ENCODE measurements at places on chromosomes 13 and 19.

- no peak for DNase-seq
These were observed at the start of gene GPR183 for GRCh38 chr13:99307247-99307646. Gene GPR183 (minus strand): TSS chr13:99307399. CDS start chr13:99296145, 11,254 bp downstream.

DNA sequence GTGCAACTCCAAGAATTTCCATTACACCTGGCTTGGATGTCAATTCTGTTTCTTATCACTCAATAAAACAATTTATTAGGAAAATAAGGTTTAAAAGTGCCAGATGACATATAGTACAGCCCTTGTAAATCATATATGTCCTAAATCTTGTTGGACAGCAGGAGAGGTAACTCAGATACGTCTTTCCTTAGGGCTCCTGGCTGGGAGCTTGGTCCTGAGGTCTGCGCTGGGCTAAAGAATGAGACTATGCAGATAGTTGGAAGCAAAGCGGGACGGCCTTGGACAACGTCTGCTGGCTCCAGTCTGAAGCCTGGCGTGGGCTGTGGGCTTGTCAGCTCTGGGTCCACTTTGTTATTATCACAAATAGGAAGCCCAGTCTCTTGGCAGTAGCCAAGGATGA lies 377.0 kb downstream of the DLEU7 start:
- no peak for DNase-seq

DNA sequence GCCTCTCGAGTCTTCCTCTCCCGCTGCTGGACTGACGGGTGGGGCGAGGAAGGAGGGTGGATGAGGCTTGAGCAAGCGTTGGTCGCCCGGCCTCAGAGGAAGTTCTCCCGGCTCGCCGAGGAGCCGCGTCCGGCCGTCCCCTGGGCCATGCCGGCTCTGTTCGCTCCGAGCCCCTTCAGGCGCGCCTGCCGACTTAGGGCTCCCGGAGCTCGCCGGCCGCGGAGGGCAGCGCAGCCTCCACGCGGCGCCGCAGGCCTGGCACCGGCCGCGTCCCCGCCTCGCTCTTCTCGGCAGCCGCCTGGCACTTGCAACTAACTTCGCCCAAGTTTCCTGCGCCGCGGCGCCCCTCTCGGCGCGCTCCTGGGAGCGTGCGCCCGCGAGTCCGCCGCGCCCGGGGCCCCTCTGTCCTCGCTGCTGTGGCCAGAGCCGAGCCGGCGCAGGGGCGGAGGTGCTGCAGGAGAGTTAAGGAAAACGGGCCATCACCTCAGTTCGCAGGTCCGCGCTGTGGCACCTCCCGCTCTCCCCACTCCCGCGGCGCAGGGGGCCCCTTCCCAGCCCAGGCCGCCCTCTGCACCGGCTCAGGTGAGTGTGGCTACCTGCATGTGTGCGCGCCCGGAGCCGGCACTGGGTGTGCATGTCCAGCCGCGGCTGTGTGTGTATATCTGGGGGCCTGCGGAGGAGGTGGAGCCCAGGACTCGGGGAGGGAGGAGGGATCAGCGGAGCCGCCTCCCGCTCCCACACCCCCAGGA lies 641 bp upstream of the SOX21 start:
- DNase-seq: no peak

DNA sequence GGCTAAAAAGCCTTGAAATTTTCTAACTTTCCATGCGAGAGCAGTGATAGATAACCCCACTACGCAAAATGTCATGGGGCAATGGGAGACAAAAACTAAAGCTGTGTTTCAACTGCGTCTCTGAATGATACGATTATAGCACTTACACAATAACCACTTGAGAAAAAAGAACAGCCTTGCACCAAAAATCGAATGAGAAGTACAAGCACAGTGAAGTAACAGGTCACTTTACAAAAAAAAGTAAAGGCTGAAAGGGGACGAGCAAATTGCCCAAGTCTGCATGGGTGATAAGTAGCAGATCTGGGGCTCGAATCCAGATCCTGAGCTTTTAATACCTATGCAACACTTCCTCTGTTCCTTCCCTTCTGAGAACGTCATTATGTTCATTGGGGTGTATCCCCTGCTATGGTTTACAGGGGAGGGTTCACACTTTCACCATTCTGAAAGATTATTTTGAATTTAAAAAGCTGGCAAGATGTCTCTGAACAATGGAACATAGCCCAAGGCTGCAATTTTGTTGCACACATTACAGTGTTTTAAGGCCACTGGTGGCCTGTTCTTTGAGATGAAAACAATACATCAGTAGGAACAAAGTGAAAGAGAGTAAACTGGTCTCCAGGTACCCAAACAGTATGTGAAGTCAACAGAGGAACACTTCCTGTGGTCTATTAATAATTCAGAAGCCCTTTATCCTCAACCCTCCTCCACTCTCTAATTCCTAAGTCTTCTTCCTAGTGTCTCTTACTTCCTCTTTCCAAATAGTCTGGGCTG lies 3.2 kb downstream of the CPB2 start:
- DNase-seq: no peak

- no peak for DNase-seq
These were observed 862.3 kb downstream of the SLITRK1 start for GRCh38 chr13:83019986-83020385.

GRCh38 chr19:18745012-18745735 lies 45.9 kb downstream of the COMP start:
- no peak for DNase-seq

GRCh38 chr19:37975071-37975470 lies 68.1 kb downstream of the SIPA1L3 start:
- DNase-seq: no peak

DNA sequence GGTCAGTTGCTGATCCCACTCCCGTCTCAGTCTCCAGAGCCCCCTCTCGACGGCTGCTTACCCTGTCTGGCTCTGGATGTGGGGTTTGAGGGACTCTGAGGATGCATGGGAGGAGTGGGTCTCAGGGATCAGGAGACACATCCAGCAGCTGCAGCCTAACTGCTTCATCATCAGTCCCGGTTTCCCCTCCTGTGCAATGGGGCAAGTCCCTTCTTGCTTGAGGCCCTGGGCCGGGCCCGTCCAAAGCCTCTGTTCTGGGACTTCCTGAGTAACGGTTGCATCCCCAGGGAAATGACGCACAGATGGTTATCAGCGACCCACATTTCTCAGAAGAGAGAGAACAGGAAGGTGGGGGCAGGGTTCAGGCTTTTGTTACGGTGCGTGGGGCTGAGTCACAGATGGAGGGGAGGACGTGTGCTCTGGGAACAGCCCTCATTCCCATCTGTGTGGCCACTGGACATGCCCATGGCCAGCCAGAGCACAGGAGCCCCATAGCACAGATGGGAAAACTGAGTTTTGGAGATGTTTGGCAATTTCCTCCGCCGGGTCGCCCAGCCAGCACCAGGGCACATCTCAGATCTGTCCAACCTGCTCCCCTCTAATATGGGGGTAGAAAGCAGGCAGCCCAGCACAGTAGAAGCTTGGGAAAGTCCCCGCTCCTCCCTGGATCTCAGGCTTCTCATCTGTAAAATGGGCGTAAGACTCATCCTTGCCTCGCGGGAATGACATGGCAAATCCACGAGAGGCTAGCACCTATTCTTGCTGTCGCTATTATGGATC lies 19.3 kb downstream of the GNA15 start:
- DNase-seq: peak; percentile 65

GRCh38 chr13:106210324-106210723 lies 325.1 kb downstream of the EFNB2 start:
- DNase-seq: no peak

DNA sequence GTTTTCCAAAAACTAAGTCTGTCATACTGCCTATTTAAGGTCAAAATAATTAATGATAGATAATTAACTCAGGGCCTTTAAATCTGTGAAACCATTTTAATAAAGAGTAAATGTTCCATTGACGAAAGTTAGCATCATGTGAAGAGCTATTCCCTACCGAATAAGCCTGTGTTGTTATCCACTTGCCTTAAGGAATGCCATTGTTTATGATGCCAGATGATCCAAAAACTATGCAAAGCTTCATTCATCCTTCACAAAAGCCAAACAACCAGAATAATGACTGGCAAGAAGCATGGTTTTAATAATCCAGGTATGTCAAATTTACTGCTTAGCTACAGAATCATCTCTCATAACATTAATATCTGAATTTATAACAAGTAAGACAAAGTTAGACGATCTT lies 6.5 kb upstream of the GPC6 start:
- DNase-seq: no peak

DNA sequence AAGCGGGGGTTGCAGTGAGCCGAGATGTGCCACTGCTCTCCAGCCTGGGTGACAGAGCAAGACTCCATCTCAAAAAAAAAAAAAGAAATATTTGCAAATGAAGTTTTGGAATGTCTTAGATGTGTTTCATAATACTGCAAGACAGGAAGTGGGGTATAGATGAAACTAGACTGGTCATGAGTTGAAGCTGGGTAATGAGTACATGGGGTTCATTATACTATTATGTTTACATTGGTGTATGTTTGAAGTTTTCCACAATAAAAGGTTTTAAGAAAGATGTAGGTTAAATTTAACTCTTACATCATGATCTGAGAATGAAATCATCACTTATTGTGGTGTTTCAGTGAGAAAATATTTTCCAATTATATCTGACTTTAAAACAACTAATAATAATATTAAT lies 19.0 kb downstream of the FNDC3A start:
- DNase-seq: no peak

DNA sequence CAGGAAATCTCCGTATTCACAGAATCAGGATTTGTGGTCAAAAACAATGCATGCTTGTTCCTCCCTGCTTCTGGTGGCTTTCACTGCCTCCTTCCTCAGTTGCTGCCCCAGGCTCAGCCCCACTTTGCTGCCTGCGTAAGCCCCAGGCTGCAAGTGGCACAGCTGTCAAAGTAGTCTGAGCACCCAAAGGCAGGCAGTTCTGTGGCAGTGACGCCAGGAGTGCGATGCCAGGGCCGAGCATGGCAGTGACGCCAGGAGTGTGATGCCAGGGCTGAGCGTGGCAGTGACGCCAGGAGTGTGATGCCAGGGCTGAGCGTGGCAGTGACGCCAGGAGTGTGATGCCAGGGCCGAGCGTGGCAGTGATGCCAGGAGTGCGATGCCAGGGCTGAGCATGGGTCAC lies 77.3 kb upstream of the GPR183 start:
- DNase-seq: peak; percentile 29

DNA sequence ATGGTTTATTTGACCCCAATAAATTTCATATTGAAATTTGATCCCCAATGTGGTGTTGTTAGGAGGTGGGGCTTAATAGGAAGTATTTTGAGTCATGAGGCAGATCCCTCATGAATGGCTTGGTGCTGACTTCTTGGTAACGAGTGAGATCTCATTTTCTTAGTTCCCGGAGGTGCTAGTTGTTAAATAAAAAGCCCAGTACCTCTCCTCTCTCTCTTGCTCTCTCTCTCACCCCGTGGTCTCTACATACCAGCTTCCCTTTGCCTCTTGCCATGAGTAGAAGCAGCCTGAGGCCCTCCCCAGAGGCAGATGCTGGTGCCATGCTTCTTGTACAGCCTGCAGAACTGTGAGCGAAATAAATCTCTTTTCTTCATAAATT lies 39.4 kb upstream of the KATNAL1 start:
- DNase-seq: no peak

GRCh38 chr19:6685962-6686627 lies 16.1 kb upstream of the TNFSF14 start:
- no peak for DNase-seq

- DNase-seq: no peak
These were observed 187.2 kb downstream of the ITGBL1 start for GRCh38 chr13:101639711-101640110.

GRCh38 chr13:74136084-74136658 lies 2.0 kb upstream of the KLF12 start:
- DNase-seq: peak; percentile 15

GRCh38 chr13:75934889-75935288 lies 298.8 kb downstream of the LMO7 start:
- DNase-seq: no peak
